Epithelial cell of proximal tubule (primary cell): ENCODE measurements at places on chromosomes 3 and 15. TPM values are rescaled to one million over a fixed set of nuclear protein-coding genes. Genes with fewer than 3 reads are reported as not detected.

GRCh38 chr15:99132122-99132521 lies 27.2 kb downstream of the SYNM start:
- no peak for DNase-seq

DNA sequence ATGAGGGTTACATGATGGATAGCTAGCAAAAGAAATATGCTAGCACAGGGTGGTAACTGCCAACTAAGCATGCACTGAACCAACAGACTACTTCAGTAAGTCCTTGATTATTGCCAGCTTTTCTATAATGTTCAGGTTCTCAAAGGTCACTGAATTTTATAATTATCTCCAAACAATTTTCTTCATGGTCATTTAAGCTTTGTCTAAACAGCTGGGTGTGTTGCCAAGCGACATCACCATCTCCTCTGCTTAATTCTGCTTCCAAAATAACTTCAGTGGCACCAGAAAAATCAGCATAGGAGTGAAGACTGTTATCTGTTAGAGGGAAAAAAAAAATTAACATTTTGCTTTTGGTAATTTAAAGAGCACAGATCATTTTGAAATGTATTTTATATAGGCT lies 54.6 kb upstream of the TOP2B start:
- DNase-seq = no peak

STAB1 gene
- 0.14 and 0.52 TPM in 2 replicates for total RNA-seq

DNA sequence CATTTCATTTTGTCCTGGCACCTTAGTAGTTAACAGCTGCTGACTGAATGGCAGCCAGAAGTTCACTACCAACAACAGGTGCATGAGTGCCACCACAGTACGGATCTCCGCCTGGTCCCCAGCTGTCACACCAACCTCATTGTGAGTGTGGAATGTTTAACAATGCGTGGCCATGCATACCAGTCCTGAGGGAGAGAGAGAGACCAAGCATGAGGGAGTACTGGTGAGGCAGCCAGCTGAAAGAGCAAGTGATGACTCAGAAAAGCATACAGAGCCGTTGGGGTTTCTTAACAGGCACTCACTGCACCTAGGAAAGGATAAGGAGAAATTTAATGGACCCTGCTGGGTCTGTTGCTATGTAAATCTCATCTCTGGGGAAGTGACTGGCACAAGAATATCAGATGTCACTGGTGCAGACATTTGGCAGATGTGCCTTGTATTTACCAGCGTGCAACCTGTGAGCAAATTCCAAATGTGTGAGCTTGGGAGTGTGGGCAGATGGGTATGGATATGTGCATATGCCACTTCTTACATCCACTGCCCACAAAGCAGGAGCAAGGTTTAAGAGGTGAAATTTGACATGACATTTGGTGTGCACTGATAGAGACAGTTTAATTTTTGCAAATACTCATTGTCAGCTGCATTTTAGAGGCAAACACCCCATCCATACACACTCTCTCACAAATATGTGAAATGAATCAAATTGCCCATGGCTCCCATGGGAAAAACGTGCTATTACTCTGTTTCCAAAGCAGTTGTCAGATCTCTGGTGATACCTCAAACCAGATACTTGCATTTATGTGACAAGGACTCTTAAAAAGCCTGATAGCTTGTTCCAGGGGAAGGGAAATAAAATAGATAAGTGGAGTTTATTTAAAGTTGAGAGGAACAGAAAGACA lies 245.2 kb upstream of the ARPP21 start:
- DNase-seq = peak; percentile 56

- no peak for DNase-seq
These were observed 240.0 kb downstream of the MBNL1 start for GRCh38 chr3:152508705-152509104.

GRCh38 chr3:8488877-8489276 lies 12.7 kb upstream of the LMCD1 start:
- no peak for DNase-seq

DNA sequence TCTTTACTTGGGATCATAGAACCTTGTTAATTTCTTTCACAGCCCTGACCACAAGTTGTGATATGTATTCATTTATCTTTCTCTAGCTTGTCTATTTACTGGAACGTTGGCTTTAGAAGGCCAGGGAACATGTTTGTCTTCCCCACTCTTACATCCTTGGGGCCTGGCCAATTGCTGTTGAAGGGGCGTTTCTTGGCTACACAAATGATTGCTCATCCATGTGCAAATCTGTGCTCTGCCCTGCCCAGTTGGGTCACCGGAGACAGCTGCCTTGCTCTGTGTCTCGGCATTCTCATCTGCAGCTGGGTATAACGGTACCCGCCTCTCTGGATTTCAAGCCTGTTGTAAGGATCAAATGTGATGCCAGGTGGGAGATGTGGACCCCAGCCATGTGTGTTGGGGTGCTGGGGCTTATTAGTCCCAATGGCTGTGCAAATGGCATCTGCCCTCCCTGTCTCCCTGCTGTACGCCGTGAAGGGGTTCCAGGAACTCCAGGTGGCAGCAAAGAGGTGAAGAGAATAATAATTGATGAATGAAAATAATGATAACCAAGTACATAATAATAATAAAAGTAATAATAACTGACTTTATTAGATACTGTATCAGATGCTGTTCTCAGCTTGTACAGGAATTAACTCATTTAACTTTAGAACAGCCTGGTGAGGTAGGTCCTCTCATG lies 24.0 kb upstream of the TLE3 start:
- no peak for DNase-seq

DNA sequence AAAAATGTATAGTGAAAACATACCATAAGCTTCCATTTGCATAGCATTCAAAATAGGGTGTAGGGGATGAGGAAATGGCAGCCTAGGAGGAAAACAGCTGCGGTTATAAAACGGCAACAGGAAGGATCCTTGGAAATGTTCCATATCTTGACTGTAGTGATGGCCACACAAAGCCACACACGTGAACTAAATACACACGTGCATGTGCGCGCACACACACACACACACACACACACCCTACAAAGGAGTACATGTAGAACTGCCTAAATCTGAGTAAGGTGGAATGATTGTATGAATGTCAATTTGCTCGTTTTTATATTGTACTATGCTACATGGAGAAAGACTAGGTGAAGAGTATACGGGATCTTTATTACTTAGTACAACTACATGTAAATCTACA lies 3.9 kb upstream of the IREB2 start:
- DNase-seq = no peak

POPDC2 gene
- 0.06 and 0.51 TPM in 2 replicates for total RNA-seq

- no peak for DNase-seq
These were observed 18.6 kb downstream of the SAMD7 start for GRCh38 chr3:169929830-169930519.

- DNase-seq = no peak
These were observed 5.9 kb downstream of the TGM4 start for GRCh38 chr3:44880284-44880683.

STAC gene
- total RNA-seq = 21.7 and 25.0 TPM in 2 replicates

WNT7A gene
- total RNA-seq = 8.6 and 10.3 TPM in 2 replicates

- DNase-seq = peak; percentile 76
These were observed 417.8 kb upstream of the TPM1 start for GRCh38 chr15:62624547-62625378.

SHC4 gene
- 2.2 and 9.3 TPM in 2 replicates for total RNA-seq

DNA sequence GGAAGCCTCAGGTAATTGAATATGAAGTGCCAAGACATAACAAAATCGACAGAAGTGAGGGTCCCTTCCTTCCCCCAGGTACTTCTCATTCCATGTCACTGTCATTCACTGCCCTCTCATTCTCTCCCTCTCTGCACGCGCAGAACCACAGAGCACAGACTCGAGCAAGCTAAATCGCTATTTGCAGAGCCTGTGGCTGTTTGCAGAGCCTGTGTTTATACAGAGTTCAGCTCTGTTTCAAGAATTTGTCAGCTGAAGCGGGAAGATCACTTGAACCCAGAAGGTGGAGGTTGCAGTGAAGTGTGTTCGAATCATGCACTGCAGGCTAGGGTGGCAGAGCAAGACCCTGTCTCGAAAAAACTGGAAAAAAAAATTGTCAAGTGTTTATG lies 2.5 kb downstream of the VILL start:
- DNase-seq = no peak

DNA sequence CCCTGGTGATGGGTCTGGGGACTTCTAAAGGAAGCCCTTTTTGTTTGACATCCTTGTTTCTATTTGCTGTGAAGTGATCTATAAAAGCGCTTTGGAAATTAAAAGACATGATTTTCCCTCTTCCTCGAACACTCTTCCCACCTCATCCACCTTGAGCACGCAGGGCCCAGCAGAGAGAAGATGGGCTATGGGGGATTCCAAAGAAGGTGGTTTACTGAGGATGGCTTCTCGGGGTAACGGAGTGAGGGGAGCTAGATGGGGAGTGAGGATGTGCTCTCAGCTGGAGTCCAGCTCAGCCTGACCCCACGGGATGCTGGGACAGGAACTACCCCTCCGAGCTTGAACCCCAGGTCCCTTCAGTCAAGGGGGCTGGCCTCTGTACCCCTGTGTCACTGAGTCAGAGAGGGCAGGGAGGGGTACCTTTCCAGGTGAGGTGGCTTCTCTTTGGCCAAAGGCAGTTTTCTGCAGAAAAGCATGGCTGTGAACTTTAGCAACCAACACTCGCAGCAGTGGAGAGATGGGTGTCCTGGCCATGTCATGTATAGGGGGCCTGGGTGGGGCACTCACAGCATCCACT lies 180.7 kb upstream of the SMAD3 start:
- DNase-seq = no peak

ANKRD34C gene
- not detected in 2 replicates for total RNA-seq

GRCh38 chr3:193744822-193745684 lies 152.0 kb downstream of the OPA1 start:
- DNase-seq = no peak

TGM5 gene
- total RNA-seq = 0.06 TPM in 1 of 2 replicates, not detected in the other

DNA sequence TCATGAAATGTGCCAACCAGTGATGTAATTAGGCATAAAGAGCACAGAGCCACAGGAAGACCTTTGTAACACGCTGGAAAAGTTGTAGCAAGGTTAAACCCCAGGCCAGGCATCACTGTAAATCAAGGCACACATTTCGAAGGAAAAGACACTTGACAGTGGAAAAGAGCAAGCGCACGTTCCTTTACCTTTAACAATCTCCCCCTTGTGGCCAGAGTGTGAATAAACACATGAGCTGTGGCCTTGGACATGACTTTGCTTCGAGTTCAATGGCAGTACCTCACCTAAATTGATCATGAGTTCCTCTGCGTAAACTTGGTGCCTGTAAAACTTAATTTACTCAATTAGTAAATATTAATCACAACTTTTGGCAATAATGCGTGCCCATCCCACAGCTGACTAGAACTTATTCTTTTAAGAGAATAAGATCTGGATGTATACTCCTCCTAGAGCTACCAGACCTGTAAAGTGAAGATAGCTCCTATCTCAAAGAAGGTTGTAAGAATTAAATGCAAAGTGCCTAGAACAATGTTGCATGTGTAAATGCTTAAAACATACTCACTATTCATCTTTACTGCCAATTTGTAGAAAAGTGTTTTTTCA lies 757.0 kb upstream of the NECTIN3 start:
- peak; percentile 31 for DNase-seq

DNA sequence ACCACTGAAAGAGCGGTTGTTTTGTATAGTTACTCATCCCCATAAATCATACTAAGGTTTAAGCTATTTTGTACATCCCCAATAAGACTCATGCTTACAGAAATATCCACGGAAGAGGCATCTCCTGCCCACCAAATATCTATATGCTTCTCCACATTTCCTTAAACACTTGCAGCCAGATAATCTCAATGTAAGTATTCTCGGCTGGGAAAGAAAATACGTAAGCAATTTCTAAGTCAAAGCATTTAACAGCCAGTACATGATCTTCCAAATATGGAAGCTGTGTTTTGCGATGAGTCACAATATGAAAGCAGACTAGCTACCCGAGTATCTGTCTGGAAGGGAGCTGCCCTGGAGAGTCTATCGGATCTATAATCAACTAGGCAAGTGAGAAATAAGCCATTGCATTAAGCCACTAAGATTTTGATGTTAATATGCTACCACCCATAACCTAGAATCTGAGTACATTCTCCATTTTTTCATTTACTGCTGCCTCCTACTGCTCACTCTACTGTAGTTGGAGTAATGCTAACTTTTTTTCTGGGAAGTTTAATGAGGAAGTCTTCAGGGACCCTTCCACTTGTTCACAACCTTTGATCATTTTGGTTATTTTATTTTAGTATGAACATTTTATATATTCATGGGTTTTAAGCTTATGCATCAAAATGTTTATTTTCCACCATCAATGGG lies 26.9 kb upstream of the ZMAT3 start:
- no peak for DNase-seq

- DNase-seq = no peak
These were observed 202.4 kb upstream of the GADL1 start for GRCh38 chr3:31096661-31097395.

GRCh38 chr15:100723315-100723801 lies 121.0 kb downstream of the ASB7 start:
- DNase-seq = no peak

CCRL2 gene
- total RNA-seq = not detected in 2 replicates

CLEC3B gene
- total RNA-seq = not detected in 2 replicates
